D721Med (cell line): ENCODE measurements at places on chromosomes 1 and 21.

- no peak for DNase-seq
Observed at GRCh38 chr1:227763246-227764018, 28.2 kb downstream of the SNAP47 start.

- DNase-seq: no peak
Observed at GRCh38 chr1:89670163-89670562, 37.2 kb downstream of the LRRC8C start.

DNA sequence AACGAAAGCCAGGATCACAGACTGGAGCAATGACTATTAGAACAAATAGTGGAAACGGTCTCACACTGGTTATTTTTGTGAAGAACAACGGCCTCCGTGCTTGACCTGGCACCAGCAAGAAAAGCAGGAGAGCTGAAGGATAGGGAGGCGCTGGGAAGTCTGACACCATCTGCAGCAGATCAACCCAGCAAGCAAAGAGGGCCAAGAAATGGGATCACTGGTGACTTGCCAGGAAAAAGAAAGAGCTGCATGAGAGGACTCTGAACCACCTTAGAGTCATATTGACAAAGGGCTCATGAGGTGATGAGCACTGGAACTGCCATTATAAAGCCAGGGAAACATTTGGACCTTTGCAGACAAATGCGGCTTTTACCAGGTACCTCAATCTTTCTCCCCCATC lies 25.0 kb downstream of the MTOR start:
- DNase-seq: no peak

- DNase-seq: no peak
Observed at GRCh38 chr21:15514073-15514946, 215.5 kb upstream of the USP25 start.

DNA sequence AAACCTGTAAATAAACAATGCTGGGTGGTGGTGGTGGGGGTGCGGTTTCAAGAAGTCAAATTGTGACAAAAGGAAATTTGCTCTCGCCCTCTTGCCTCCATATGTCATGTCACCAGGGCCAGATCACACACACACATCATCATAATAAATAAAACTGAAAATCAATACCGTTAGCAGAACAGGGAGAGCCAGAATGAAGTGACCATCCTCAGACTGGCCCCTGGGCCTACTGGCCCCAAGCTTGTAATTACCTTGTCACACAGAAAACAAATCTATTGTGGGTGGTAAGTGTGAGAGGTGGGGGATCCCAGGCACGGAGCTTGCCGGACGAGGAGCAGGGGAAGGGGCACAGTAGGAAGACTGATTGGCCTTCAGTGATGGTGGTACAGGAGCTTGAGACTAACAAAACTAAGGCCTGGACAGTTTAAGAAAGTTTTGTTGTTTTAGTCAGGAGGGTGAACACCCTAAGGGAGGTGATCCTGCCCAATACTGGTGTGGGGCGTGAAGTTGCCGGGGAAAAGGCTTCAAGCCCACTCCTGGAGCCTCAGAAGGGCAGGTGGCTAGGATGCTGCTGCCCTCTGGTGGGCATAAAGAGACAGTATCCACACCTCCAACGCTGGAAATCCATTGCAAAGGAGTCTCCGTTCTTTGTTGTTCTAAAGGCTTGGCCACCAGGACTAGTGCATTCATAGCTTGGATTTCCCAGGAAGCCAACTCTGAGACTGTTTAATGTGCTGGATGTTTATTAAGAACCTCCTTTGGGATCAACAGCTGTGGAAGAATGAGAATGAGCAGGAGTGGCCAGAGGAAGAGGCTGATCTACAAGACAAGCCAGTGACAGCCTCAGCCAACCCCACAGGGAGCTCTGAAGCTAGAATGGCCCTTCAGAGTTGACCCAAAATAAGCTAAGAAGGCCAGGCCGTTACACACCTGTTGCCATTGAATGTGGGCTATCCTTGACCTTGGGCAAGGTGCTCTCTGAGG lies 8.1 kb upstream of the C1orf216 start:
- no peak for DNase-seq

GRCh38 chr1:85943945-85944344 lies 212.6 kb downstream of the COL24A1 start:
- DNase-seq: no peak

DNA sequence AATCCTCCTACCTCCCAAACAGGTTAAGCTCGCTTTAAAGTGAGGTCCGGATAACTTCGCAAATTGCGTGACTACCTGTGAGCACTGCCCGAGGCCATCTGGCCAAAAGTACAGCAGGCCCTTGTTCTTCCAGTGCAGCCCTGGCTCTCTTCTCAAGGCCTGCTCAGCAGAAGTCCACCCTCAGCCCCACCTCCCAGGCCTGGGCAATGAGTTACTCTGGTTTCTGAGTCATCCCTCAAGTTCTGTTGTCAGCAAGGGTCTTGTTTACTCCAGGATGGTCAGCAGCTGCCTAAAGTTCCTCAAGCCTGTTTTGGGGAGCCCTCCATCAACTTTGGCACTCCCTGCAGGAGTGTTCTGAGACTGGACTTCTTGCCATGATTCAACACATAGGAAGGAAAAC lies 101.7 kb downstream of the BCAR3 start:
- DNase-seq: no peak

DNA sequence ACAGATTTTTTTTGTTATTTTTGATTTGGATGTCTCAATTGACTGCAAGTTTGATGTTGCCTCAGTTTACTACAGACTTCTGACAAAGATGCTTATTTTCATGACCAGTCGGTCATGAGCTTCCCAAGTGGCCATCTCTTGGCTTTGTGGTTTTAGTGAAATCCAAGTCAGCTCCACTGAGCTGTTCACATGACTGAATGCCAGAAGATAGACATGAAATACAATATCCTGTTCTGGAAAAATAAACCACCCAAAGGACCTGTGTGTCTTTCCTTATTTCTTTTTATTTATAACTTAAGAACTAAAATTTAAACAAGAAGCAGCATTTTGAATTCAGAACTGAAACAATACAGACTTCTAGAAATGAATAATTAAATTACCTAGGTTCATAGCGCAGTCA lies 89.3 kb downstream of the HMCN1 start:
- no peak for DNase-seq

- no peak for DNase-seq
Observed at GRCh38 chr1:62487956-62488355, 51.1 kb downstream of the USP1 start.
